Stimulated activated CD8-positive, alpha-beta memory T cell treated with anti-CD3 and anti-CD28 coated beads, Interleukin-15, amount 100 ng/mL, for 4 hours (primary cell): ENCODE measurements at places on chromosomes 3 and 15.

GRCh38 chr15:31427411-31427810, 100.8 kb downstream of the KLF13 start:
- no peak for DNase-seq

DNA sequence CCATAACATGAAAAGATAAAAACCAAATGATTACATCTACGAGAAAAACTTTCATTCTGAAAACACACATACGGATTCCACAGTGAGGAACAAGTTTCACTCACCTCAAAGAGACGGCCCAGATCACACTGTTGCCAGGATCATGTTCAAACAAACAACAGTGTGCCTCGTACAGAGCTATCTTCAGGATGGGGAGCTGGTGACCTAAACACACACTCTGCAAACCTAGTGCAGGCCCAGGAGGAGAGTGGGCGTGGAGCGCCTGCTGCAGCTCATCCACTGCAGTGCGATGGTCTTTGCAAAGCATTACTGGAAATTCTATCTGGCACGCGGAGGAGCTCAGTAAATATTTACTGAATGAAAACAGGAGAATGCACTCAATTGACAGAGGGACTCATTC, 38.5 kb downstream of the TAMM41 start:
- DNase-seq: no peak

DNA sequence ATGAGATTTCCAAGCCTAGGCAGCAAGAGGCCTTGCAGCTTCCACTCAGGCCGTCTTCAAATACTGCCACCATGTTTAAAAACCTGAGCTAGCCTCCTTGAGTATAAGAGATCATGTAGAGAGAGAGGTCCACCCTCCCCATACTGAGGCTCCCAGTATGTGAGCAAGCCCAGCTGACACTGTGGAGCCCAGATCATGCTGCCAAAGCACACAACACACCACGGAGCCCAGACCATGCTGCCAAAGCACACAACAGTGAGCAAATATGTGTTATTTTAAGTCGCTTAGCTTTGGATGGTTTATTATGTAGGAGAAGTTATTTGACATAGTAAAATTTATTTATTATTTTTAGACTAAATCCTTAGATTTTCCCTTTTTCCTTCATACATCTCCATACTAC, 333.7 kb downstream of the CTNNB1 start:
- DNase-seq: no peak

DNA sequence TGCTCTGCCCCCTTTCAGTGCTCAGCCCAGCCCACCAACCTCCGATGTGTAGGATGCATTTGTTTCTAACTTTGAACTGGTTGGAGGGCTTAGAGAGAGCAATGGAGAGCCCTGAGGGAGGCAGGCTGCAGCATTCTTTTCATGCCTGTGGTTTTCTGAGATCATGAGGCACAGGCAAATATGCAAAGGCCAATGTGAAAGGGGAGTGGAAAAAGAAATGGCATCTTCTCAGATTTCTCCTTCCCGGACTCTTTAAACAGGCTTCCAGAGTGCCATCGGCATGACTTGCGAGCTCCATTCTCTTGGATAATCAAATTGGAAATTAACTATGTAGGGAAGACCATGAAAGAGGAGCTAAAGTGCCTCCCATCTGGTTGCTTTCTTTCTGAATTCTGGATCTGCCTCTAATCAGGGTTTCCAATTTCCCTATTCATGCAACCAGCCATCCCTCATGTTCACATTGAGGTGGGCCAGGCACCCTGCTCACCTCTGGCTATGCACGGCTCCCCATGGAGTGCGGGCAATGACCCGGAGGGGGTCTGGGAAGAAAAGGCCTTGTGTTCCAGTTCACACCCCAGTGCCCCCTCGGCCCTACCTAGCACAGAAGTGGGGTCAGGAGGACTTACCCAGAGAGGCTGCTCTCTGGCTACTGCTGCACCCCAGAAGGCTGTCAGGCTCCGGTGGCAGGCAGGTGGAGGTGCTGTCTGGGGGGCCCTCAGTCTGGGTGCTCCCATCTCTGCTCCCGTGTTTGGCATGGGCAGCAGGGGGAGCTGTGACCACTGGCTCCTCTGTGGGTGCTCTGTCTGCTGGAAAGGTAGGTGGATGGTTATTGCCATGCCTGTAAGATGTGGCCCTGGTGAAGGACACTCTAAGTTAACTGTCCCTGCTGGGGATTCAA, 16.1 kb downstream of the AMOTL2 start:
- DNase-seq: no peak

GRCh38 chr3:1843111-1843510, 255.6 kb upstream of the CNTN4 start:
- no peak for DNase-seq

DNA sequence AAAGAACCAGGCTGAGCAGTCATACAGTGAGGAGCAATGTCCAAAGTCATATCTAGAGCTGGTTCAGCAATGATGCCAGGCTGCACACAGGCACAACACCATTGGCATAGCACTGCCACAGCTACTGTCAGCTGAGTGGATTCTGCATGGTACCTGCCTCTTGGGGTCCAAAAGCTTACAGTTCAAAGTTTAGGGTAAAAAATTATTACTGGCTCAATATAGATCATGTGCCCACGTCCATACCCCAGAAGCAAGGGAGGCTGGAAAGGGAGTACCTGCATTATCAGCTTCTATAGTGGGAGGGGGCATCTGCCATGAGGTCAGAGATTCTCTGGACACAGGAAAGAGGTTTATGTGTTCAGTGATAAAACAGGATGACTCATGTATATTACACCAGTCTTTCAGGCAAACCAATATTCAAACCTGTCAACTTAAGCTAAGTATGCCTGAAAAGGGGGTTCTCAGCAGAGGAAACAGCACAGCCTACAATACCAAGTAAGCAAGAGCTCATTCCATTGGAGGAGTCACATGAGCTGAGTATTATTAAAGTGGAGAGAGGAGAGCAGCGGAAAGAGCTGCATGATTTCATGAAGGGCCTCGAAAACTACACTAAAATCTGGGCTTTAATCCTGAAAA, 99.0 kb downstream of the ANO10 start:
- DNase-seq: no peak

DNA sequence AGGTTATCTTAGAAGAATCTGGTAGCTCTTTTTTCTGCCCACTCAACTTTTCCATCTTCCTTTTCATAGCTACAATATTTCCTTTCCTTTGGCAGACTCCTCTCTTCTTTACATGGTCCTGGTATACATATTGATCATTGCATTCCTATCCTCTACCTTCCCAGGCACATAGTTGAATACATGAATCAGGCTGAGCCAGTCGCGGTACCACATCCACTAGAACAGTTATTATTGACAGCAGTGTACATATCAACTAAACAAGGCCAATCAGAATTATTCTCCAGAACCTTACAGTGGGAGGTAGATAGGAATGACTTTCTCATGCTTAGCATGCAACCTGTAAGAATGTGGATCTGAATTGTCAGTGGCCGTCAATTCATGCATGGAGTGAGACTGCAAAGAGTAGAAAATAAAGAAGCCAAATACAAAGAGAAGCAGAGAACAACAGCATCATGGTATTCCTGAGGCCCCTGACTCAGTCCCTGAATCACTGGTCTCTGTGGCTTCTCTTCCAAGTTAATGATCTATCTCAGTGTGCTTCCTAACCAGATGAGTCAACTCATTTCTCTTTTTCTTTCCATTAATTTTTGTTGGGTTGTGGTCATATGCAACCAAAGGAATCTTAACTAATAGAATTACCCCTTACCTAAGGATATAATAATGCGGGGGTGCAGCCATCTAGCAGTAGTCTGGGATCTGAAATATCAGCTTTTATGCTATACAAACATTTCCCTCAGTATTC, 60.9 kb upstream of the DCBLD2 start:
- no peak for DNase-seq

DNA sequence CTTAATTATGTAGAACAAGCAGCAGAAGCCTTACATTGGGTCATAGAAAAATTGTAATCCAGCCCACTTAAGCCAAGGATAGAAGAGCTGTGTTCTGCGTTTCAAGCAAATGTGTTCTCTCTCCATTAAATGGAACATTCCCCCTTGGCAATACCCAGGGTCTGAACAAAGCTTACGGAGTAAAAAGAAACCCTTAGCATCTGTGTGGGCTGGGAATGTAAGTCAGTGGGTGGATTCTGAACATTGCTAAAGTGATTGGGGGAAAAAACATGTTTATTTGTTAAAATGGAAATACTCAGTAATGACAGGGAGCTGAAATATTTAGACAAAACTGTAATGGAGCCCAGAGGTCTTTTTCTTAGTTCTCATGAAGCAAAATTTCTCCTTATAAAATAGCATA, 147.4 kb downstream of the DUT start:
- no peak for DNase-seq

DNA sequence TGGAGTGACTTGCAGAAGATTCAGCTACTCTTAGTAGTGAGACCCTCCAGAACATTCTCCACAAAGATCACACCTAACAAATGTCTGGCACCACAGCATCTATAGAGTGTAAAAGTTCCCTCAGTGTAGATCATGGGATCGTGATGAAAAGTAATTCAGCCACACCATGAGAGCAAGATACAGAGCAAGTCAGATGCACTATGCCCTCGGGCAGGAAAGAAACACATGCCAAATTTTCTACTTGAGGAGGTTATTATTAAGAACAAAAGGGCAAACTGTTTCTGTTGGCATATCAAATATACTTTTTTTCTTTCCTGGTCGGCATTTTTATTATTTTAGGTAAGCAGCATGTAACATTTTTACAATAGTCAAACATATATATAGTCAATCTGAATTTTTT, 44.8 kb upstream of the SNTN start:
- no peak for DNase-seq

GRCh38 chr15:29140475-29141307, 128.9 kb downstream of the NSMCE3 start:
- DNase-seq: no peak

- DNase-seq: no peak
Measured at GRCh38 chr3:64141476-64141875, 83.8 kb downstream of the PRICKLE2 start.

GRCh38 chr3:31140470-31140869, 246.0 kb upstream of the GADL1 start:
- DNase-seq: no peak

GRCh38 chr3:55588146-55588765, 101.2 kb upstream of the WNT5A start:
- no peak for DNase-seq

DNA sequence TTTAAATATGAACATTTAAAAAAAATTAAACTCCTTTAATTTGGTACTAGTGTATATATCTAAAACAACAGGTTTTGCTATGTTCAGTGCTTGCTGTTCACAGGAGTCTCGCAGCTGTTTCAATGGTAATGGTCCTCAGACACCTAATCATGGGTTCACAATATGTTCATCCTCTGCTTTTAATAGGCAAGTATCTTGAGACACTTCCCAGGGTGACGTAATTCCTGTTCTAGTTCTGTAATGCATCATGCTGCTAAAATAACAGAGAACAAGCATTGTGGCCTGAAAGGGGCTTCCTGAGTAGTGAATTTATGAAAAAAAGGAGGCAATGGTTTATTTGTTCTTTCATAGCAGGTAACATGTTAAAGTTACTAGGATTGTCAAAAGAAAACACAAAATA, 625.2 kb upstream of the GBE1 start:
- DNase-seq: no peak

- no peak for DNase-seq
Measured at GRCh38 chr3:61594964-61595285, 33.6 kb downstream of the PTPRG start.

GRCh38 chr15:38005953-38006808, 71.7 kb downstream of the TMCO5A start:
- DNase-seq: no peak

DNA sequence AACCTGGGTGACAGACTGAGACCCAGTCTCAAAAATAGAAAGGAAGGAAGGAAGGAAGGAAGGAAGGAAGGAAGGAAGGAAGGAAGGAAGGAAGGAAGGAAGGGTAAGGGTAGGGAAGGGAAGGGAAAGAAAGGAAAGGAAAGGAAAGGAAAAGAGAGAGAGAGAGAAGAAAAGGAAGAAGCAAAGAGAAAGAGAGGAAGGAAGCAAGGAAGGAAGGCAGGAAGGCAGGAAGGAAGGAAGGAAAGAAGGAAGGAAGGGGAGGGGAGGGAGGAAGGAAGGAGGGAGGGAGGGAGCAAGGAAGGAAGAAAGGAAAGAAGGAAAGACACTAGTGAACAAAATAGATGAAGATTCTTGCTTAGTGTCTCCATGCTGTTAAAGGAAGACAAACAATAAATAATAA, 129.1 kb downstream of the SHQ1 start:
- no peak for DNase-seq

- DNase-seq: no peak
Measured at GRCh38 chr3:178705925-178706324, 169.7 kb downstream of the KCNMB2 start.

- DNase-seq: no peak
Measured at GRCh38 chr3:179149406-179149867, 1.3 kb downstream of the PIK3CA start.

- DNase-seq: no peak
Measured at GRCh38 chr3:27568393-27568792, 84.2 kb upstream of the SLC4A7 start.

- no peak for DNase-seq
Measured at GRCh38 chr15:64536244-64536836, 76.0 kb downstream of the ZNF609 start.

DNA sequence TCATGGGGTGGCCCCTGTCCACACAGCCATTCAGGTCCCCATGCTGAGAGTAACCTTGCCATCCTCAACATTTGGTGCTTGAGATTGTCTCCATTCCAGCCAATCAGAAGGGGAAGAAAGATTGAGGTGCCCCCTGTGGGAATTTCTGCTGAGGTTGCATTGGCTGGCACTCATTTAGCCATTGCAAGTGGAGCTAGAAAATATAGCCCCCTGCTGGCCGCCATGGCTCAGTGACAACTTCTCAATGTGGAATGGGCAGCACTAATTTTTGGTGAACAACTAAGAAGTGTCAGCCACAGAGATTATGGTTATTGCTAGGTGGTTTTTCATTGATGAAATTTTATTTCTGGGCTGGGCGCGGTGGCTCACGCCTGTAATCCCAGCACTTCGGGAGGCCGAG, 22.0 kb downstream of the COL6A6 start:
- DNase-seq: peak; percentile 1

GRCh38 chr3:117515309-117515708, 805.7 kb downstream of the TUSC7 start:
- DNase-seq: no peak

- DNase-seq: no peak
Measured at GRCh38 chr15:71294911-71295602, 179.8 kb downstream of the THSD4 start.

DNA sequence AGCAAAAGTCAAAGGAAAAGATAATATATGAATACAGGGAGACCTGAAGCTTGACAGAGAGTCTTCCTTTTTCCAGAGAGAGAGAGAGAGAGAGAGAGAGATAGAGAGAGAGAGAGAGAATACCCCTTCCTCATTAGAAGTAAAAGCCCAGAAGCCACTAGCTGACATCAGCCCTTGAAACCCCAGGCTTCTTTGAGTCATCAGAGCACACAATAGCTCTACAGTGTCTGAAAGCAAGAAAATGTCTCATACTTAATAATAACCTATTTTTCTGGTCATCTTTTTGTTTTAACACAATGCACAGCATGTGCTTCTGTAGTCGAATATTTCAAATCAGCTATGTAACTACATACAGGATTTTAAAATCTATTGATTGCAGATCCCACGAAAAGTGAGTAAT, 109.2 kb upstream of the NANOGP8 start:
- no peak for DNase-seq

GRCh38 chr3:74447221-74447620, 167.2 kb downstream of the CNTN3 start:
- DNase-seq: no peak
